ENCODE measurements at places on chromosomes 5 and 9.

- DNase-seq: no peak
Observed at GRCh38 chr9:75891771-75892215, 1.3 kb downstream of the PCSK5 start.

DNA sequence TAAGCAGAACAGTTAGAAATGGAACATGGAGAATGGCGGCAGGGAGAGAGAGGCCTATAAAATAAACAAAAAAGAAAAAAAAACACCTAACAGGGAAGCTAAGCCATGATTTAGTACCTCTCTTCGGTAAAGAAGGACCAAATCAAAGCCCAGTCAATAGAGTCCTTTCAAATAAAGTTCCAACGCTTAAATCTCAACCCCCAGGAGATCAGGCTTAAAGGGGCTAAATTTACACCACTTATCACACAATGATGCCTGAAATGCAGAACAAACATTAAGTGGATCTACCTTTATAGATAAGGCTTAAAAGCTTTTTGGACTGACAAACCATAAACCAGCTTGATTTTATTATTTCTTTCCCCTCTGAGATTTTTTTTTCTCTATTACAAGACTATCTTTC lies 66.3 kb downstream of the PRELID2 start:
- no peak for DNase-seq

DNA sequence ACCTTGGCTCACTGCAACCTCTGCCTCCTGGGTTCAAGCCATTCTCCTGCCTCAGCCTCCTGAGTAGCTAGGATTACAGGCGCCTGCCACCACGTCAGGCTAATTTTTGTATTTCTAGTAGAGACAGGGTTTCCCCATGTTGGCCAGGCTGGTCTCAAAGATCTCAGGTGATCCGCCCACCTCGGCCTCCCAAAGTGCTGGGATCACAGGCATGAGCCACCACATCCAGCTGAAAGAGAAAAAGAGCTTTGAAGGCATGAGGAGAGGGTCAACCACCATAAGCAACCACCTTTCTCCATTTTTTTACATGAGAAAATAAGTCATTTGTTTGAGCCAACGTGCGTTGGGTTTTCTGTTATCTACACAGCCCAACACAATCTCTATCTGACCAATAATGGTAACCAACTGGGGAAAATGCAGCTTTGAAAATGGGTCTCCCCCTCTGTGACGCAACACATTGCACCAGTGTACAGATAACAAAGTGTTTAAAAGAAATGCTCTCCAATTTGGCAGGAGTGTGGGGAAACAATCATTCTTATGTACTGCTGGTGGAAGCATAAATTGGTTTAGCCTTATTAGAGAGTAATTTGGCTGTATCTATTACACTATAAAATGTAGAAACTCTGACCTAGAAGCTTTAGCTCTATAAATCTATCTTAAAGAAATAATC lies 45.8 kb upstream of the ZBTB43 start:
- no peak for DNase-seq

DNA sequence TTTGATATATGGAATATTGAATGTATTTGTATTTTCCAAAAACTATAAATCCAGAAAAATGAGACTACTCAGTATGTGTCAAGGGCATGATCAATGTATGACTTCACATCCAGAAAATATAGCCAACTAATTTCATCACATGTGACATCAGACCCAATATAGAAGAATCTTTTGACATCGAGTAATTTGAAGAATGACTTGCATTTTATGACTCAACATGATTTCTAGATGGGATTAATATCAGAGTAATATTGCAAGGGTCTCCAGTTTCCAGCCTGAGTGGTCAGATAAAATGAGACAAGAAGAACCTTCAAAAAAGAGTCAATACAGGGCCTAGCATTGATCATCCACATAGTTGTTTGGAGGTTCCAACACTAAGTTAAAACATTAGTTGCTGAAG lies 467.5 kb upstream of the PAPPA start:
- no peak for DNase-seq

DNA sequence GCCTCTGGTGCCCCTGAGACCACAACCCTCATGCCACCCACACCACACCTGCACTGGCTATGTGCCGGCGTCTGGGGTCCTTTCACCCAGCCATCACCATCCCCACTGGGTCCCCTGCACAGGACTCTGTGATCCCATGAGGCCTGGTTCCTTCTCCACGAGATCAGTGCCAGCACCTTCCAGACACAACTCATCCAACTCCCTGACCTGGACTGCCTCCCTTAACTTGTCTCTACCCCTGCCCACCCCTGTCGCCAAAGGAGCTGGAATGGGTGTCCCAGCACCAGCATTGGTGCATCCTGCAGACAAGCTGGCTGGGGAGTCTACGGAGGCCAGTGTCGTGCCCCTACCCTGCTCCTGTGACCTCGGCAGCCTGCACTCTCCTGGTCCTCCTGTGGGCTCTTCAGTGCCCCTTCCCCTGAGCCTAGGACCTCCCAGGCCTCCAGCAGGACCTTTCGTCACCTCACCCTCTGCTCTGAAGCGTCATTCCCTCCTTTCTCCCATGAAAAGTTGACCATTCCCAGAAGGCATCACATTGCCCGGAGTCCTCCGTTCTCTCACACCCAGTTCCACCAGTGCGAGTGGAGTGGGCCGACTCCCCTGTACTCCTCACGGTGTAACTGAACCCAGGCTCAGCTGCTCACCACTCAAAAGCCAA lies 87.7 kb downstream of the NSUN2 start:
- DNase-seq: peak; percentile 49

GRCh38 chr9:91273853-91274552 lies 87.7 kb downstream of the AUH start:
- no peak for DNase-seq

All from vagina (tissue), 2 donors.